ENCODE measurements at places on chromosomes 3 and 15.

- DNase-seq, result no peak
Measured at GRCh38 chr15:43826029-43826507, 734 bp upstream of the WDR76 start.

DNA sequence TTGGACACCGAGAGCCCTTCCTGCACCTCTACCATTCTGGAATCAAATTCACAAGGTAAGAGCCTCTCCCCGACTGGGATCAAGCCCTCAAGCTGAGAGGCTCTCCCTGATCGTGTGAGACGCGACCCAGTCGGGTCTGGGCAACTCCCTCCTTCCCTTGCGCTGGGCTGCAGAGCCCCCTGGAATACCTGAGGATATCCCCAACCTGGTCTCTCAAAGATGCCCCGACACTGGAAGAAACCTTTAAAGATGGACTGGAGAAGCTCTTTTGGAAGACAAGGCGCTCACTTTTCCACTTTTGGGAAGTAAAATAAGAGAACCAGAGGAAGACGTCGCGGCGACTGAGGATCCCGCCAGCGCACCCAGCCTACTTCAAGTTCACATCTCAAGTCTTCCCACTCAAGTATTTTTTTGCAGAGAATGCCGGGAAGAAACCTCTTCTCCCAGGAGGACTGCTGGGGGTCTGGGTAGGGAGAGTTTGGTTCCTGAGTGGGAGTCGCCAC, 33.8 kb downstream of the ZIC4 start:
- no peak for DNase-seq

- no peak for DNase-seq
Measured at GRCh38 chr15:70362886-70363285, 265.2 kb upstream of the TLE3 start.

DNA sequence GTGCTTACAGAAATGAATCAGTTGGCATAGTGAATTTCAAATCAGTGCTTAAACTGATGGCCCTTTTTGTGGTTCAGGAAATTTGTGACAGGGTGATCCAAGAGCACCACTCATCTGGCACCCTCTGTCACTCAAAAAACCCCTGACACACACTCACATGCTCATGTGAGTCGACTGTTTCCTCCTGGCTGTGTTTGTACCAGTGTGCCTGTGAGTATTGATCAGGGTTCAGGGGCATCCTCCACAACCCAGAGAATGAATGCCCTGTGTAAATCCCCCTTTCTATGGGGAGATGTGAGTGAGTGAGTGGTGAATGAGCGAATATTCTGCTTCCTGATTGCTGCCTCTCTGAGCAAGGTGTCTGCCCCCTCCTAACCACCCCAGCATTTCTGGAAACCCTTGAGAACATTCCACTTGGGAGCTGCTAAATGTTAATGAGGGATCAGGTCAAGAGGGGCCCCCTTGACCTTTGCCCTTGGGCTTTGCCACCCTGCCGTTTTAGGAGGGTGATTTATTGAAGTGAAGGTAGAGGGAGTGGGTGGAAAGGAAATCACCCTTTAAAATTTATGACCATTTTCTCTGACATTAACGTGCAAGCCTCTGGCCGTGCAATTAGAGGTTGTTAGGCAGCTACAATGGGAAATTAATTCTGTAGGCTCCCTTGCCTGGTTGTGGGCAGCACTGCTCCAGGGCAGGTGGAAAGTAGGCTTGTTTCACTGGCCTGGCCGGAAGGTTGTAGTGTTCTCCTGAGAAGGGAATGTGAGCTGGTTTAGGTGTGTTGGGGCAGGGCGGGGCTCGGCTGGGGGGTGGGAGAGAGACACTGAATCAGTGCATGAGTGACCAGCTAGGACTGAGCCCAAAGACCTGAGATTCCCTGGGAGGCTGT, 87.2 kb downstream of the SLCO3A1 start:
- DNase-seq, result no peak

DNA sequence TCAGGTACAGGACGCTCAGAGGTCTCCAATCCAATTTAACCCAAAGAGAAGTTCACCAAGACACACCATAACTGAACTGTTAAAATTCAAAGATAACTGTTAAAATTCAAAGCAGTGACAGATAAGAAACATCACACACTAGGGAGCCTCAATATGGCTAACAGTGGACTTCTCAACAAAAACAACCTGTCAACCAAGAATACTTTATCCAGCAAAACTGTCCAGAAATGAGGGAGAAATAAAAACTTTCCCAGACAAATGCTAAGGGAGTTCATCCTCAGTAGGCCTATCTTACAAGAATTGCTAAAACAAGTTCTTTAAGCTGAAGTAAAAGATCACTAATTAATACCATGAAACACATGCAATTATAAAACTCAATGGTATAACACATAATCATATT, 36.3 kb upstream of the MYLK start:
- DNase-seq, result no peak

DNA sequence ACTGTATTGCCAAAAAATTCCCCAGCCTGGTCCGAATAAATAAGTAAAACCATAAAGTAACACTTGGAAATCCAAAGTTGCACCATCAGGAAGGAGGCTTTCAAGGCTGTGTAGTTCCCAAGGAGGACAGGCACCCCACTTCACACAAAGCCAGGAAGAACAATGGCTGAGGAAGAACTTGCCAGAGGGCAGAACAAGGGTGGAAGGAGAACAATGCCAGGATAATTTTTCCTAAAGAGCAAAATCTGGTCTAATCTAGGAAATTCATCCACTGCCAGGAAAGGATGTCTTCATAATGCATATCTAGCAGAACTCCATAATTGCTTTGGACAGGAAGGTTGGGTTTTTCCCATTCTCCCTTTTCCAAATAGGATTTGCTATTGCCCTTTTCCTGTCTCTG, 15.7 kb upstream of the ARID3B start:
- DNase-seq, result no peak

DNA sequence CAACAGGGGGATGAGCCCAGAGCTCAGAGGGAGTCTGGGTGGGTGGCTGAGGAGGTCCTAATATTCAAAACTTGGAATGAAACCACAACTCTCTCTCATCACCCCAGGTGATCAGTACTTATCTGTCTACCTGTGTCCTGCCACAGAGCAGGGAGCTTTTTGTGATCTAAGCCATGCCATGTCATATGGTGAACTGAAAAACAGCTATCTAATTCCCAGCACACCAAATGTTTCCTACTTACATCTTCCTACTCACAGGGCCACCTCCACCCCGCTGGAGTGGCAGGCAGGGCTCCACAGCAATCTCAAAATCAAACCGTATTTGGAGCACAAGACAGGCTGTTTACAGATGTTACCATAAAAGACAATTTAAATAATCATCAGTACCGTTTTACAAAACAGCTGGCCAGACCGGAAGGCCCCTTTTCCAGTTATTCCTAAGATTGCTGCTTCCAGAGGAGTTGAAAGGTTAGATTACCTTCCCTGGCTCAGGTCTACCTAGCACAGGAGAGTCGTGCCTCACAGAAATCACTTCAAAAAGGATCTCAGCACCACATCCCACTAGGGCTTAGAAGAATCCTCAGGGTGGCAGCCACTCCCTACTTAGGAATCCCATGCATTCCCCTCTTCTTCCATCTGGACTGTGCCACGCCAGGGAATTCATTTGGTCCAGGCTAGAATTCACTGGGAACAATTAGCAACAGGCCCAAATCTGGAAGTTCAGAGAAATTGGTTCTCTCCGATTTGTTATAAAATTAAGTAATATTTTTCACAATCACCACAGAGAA, 226.6 kb upstream of the IL12A start:
- DNase-seq, result no peak

GRCh38 chr15:61195116-61196002, 33.7 kb downstream of the RORA start:
- no peak for DNase-seq

DNA sequence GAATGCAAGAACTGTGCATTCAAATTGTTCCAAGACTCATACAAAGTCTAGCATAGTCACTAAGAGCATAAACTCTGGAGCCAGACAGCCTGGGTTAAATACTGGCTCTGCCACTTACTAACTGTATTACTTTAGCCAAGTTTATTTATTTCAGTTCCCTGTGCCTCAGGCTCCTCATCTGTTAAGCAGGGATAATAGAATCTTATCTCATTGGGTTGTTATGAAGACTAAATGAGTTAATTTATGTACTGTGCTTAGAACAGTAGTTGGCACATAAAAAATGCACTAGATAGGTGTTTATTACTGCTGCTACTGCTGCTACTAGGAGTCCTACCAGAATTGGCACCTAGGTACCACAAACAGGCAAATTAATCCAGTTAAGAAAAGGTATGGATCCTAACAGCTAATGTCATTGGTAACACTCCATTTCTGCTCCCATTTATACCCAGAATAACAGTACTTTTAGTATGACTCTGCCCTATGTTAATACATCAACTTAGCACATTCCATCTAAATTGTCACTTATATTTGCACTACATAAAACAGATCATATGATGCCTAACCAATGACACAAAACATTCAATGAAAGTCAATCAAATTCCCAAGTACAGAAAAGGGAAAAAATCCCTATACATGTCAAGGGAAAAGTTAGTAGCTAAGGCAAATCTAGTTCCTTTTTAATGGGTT, 45.7 kb downstream of the GSK3B start:
- no peak for DNase-seq

DNA sequence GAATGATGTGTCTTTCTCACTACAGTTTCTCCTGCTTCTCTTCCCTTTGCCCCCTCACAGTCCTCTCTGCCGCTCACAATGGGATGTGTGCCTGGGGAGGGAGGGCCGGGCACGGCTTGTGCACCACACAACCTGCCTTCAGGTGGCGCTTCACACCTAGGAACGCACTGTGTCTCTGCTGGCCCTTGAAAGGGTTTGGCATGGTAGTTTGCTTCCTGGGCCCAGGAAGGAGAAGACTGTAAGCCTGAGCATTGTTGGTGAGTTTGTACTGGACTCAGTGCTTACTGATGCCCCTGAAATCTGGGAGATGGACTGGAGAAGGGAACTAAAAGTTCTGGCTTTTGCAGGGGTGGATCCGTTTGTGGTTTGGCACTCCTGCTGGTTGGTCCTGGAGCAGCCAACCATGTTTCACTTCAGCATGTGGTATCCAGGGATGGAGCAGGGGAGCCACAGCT, 9.2 kb downstream of the ALPK3 start:
- DNase-seq, result no peak

DNA sequence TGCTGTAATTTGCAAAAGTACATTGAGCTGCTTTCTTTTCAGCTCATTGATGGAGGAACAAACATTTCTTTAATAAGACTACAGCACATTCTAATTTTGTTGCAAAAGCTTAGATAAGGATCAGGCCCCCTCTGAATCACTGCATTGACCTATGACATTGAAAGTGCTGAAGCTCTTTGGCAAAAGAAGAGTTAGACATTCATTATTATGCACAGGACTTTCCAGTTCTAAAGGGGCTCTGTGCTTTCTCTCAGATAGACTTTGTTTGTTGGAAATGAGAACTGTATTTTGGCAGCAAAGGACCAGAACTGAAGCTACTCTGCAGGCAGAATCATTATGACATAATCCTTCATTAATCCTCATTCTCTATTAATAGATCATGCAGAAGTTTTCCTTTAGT, 252.9 kb upstream of the SOX2 start:
- DNase-seq, result no peak

DNA sequence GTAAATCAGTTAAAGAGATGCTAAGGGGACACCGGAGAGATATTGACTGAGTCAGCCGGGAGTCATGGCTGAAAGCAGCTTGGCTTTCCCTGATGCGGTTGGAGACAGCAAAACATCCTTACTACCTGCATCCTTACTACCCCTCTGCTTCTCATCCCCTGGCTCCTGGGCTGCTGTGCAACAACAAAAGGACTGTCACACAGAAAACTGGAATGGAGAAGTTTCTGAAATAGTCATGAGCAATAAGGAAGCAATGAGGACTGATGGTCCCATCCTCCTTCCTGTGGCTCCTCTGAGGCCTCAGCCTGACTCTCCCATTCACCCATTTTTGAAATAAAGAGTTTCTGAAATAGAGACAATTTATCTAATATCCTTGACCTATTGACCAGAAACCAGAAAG, 1.1 kb downstream of the HCLS1 start:
- no peak for DNase-seq

DNA sequence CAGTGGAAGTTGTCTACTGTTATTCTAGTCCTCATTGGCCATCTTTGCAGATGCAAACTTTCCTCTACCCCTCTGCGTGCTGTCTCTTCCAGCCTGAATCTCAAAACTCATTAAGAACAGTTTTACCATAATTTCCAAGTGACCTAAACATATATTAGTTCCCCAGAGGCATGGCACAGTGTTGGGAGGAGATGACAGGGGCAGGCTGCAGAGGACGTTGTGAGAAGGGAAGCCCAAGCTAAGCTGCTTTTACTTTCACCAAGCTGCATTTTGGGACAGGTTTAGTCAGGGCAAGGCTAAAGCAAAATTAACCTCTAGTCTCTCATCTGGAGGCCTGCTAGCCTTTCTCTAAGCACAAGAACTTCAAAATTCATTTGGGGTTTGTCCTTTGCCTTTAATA, 318.6 kb upstream of the SATB1 start:
- DNase-seq, result no peak

DNA sequence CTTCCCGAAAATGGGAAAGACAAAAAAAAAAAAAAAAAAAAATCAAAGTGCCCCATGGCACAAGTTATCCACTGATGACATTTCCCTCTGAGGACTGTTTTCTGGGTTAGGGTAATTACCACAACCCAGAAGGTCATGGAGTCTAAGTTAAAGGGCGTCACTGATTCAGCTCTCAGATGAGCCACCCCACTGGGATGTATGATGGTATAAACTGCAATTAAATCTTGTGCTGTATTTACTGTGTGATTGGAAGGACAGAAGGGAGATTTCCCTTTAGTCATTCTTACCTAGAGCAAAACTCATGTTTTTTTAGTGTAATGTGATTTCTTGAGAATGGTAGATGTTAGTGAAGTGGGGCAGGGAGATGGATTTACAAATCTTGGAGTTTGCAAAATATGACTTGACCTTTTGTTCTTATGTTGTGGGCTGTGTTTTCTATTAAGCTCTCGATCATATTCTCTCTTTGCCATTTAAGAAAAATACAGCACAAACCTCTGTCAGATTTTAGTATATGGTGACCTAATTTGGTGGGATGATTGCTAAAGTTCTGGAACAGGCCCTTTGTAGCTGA, 244.2 kb downstream of the PTPRG start:
- DNase-seq, result no peak

DNA sequence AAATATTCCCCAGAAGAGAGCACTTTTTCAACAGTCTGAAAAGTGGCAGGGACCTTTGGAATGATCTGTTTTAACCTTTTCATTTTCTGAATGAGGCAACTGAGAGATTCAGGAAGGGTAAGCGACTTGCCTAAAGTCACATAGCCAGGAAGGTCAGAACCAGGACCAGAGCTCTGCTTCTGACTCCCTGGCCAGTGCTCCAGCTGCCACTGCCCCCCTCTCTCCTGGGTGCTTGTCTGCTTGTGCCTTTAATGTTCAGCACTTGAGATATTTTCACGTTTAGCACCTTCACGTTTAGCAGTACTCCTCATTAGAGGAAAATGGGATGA, 68.3 kb downstream of the SMAD3 start:
- no peak for DNase-seq

DNA sequence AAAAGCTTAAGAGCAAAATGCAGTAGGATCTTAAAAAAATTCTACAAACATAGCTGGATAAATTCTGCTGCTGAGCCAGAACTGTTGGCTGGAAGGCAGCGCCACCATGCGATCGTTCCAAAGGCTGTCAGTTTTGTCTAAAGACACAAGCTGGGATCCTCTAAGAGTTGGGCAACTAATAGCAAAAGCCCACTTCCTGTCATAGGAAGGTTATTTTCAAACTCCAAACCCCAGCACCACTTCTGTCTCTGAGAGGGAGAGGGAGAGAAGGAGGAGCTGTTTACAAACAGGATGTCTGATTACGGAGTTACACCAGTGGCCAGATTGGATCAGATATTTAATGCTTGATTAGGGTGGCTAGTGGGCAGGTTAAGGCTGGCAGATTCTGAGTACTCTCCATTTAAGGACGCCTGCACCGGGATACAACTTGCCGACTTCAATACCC, 44.0 kb downstream of the EIF4E3 start:
- no peak for DNase-seq
